Activated CD4-positive, CD25-positive, alpha-beta regulatory T cell treated with anti-CD3 and anti-CD28 coated beads, Interleukin-2, amount 50 U/mL, for 24 hours (primary cell): ENCODE measurements at places on chromosomes 5 and 9.

- ATAC-seq = peak; percentile 51
Measured at GRCh38 chr9:109001275-109001676, 12.0 kb downstream of the CTNNAL1 start.

GRCh38 chr9:134344068-134344799 lies 18.0 kb downstream of the RXRA start:
- no peak for ATAC-seq

DNA sequence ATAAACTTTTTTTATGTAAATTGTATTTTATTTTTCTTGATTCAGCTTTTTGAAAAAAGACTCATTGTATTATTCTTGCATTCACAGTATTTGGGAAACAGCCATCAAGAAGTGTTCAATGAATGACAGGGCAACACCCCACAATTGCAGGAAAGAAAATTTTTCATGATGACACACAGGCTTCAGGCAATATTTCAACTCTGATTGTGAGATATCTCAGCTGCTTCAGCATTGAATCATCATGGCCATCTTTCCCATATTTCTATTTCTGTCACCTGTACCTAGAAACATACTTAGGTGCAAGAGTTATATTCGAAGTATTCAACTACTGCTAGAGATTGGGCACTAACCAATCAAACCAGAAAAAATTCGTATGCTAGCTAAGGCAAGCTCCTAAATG lies 446.0 kb downstream of the ISL1 start:
- no peak for ATAC-seq

DNA sequence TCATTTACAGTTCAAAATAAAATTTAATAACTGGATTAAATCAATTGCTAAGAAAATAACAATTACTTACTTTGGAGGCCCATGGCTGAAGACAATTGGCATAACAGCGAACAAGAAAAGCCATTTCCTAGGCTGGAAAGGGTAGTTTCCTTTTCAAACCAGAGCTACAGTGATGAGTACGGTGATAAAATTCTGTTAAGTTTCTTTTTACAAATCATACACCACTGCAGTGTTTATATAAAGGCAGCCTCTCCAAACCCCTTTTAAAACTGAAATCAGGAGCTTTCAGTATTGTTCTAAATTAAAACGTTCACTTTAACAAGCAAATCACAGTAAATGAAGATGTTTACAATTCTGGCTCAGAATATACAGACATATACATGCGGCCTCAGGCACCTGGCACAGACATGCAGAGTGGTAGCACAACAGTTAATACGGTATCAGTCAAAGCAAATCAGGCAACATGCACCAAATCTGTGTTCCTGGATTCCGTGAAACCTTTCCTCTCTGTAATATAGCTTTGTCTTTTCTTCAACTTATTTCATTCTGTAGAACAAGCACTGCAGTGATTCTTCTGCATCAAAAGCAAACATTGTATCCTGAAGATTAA lies 102.9 kb downstream of the RAPGEF6 start:
- peak; percentile 68 for ATAC-seq

- no peak for ATAC-seq
Measured at GRCh38 chr5:13985731-13986418, 41.4 kb upstream of the DNAH5 start.

DNA sequence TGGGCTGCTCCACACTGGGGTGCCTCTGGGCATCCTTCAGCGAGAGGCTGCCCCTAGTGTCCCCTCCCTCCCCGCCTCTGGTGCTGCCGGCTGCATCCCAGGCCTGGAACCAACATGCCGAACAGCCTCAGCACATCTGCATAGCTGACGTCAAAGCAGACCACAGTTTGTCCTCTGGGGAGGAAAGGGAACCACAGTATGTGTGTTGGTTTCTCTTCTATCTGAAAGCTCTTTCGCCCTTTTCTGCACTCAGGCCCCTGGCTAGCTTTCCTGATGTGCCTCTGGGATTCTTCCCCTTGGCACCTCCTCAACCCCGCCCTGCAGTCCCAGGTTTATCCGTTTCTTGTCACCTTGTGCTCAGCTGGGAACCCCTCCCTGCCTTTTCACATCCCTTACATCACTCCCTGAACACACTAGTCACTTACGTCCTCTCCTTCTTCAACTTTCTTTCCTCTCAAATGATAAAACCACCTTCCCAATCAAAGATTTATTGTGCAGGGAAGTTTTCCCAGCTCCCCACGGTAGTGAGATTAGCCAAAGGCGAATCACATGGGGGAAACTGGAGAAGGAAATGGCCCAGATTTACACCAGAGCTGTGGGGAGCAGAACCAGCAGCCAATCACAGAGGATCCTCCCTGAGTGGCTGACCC lies 35.5 kb upstream of the B4GALT1 start:
- peak; percentile 69 for ATAC-seq

DNA sequence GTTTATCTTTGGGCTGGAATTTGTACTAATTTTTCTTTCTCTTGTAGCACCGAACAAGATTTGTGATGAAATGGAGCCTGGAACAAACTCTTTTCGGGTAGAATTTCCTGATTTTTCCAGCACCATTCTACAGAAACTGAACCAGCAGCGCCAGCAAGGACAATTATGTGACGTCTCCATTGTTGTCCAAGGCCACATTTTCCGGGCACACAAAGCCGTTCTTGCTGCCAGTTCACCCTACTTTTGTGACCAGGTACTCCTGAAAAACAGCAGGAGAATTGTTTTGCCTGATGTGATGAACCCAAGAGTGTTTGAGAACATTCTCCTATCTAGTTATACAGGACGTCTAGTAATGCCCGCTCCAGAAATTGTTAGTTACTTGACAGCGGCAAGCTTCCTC lies 27.6 kb downstream of the ZBTB43 start:
- no peak for ATAC-seq
